Glutamatergic neuron (in vitro differentiated cells): ENCODE measurements at places on chromosomes 13 and 19.

GRCh38 chr13:44403461-44404056, 29.9 kb downstream of the SERP2 start:
- no peak for DNase-seq

DNA sequence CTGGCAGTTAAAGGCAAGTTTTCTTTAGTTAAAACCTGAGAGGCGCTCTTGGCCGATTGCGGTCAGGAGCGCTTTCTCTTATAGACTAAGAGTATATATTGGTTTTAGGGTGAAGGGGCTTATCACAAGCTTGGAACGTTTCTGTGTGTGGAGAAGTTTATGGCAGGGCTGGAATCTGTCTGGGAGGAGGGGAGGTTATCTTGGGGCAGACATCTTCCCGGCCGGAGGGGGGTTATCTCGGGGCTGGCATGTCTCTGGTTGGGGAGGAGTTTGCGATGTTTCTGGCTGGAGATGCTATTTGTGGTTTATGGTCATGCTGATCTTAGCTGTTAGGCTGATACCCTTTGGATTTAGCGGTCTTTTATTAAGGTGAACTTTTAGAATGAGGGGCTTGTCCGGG, 18.3 kb downstream of the KDM4B start:
- no peak for DNase-seq

GRCh38 chr19:58367698-58368454, 5.3 kb upstream of the ZNF497 start:
- DNase-seq, result no peak

DNA sequence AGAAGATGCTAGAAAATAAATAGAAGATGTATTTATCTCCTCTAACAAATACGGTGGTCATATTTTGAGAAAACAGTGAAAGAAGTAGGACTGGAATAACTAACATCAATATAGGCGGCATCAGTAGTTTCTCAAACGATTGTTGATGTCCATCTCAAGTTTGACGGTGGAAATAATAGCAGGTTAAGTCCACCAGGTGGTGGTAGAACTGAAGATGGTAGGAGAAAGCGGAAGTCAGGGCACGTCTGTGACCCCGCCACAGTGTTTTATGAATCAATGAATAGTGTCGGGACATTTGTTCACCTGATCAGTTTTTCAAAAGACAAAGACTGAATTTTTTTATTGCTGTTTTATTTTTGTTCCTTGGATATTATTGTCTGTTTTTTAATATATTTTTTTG, 706.4 kb upstream of the SLC10A2 start:
- DNase-seq, result no peak

DNA sequence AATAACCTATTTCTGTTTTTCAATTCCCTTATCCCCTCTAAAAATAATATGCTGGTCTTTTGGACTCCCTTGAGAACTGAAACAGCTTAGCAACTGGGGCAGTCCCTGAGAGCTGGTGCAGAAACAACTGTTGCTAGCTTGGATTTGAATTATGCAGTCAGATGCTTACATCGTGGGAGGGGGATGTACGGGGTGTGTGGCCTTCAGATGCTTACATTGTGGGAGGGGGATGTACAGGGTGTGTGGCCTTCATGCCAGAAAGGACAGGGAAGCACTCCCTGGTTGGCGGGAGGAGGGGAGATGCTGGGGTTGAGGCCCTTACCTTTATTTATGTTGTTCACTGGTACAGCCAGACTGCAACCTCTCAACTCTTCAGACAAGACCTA, 25.6 kb downstream of the LRCH1 start:
- DNase-seq, result no peak

GRCh38 chr19:51676566-51677083, 16.5 kb upstream of the SPACA6 start:
- no peak for DNase-seq

GRCh38 chr13:24443366-24443765, 69.2 kb downstream of the PARP4 start:
- DNase-seq, result no peak

GRCh38 chr19:16324384-16325160, at the start of gene KLF2:
TSS of gene KLF2 (plus strand) at chr19:16324826. CDS start at chr19:16324924, 98 bp downstream.
- peak; percentile 77 for DNase-seq

- no peak for DNase-seq
Measured at GRCh38 chr13:93298713-93299112, 72.1 kb downstream of the GPC6 start.

GRCh38 chr19:17336872-17337674, at the start of gene GTPBP3:
TSS of gene GTPBP3 (plus strand) at chr19:17337553. CDS start at chr19:17337612, 59 bp downstream.
- DNase-seq, result peak; percentile 94

DNA sequence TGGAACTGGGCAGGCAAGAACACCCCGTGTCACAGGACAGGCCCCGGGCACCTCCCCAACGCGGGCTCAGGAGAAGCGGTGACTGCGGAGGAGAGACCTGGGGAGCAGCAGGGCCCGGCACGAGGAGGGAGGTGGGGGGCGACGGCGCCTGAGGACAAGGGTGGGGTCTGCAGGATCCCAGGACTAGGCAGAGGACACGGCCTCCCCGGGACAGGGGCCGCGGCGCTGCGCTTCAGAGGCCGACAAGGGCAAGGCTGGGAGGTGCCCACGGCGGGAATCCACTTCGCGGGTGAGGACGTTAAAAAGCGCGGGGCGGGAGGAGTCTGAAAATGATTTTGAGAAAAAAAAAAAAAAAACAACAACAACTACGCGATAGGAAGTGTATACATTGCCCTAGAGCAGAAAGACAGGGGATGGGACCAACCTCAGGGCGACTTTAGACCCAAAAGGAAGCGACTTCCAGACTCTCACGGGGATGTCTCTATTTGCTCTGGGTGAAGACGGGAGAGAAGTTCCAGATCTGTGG, 44.9 kb downstream of the ZNF611 start:
- peak; percentile 56 for DNase-seq

DNA sequence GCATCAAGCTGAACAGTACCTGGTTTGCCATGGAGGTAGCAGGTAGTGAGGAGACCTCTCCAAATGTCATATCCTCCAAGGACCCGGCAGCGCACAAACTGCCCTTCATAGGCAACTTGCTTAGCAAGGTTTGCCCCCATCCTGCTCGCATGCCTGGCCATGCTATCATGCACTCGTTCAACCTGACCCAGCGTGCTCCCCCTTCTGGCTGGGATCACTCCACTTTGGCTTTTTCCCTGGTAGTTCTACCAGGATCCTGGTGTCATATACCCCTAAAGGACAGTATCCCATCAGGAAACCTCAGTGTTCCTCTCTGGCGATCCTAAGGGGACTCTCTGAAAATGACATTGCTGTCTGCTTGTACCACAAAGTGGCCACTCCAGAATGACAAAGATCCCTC, 38.6 kb upstream of the ZNF30 start:
- no peak for DNase-seq

GRCh38 chr19:57227502-57227901, 3.3 kb upstream of the AURKC start:
- DNase-seq, result no peak

- no peak for DNase-seq
Measured at GRCh38 chr19:44686896-44687295, 12.1 kb upstream of the CEACAM16 start.

- DNase-seq, result no peak
Measured at GRCh38 chr13:79311386-79311785, 94.7 kb downstream of the RBM26 start.

GRCh38 chr13:40230833-40231266, 435.6 kb downstream of the FOXO1 start:
- DNase-seq, result no peak
